NCI-H1417 treated with DMSO at 0.1 percent for 48 hours (cell line): ENCODE measurements at places on chromosomes 1 and 21.

DNA sequence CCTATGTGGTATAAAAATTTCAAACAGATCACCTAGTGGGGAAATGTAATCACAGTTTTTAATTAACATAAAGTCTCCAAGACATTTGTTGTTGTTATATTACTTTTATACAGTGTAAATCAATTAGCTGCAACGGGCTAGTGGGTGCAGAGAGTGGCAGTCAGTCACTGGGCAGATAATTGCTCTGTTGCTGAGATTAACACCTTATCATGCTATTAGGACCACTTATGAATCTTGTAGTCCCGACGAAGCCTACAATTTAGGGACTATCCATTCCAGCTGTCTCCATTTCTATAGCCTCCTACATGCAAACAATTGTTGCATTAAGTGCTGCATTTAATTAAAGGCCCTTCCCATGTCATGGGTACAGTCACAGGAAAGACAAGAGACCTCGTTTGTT lies 158.9 kb upstream of the PROX1 start:
- peak; percentile 90 for DNase-seq

GRCh38 chr1:12343823-12344487 lies 114.1 kb downstream of the VPS13D start:
- DNase-seq = no peak

DNA sequence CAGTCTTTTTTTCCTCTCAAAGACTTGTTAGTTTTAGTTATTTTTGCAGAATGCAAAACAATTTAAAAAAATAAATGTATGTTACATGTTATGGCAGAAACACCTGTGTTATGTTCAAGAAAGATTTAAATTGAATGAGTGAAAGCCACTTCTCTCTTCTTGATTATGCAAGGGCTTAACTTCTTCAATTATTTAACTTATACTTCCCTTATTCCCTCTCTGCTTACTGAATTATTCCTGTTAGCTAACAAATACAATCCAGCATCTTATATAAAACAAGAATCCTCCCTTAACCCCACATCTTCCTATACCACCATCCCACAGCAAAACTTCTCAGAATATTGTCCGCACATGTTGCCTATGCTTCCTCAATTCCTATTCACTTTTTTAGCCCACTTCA lies 10.7 kb upstream of the FCER1A start:
- no peak for DNase-seq

GRCh38 chr1:188958461-188959115 lies 1519.1 kb downstream of the BRINP3 start:
- no peak for DNase-seq

- no peak for DNase-seq
Observed at GRCh38 chr1:193685986-193686385, 499.6 kb upstream of the B3GALT2 start.

DNA sequence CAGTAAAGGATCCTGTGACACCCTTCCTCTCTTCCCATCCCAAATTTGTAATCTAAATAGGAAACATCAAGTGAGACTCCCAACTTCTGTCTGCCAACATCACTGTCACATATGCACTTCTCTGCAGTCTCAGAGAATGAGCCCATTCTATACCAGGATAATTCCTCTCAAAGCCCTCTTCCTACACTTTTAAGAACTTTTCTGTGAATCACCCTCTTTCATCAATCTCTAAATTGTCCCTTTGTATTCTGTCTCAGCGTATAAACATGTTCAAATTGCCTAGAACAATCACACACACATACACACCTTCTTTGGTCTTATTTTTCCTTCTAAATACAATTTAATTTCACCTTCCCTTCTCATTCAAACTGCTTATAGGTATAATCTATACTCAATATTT lies 111.8 kb downstream of the PTBP2 start:
- no peak for DNase-seq

DNA sequence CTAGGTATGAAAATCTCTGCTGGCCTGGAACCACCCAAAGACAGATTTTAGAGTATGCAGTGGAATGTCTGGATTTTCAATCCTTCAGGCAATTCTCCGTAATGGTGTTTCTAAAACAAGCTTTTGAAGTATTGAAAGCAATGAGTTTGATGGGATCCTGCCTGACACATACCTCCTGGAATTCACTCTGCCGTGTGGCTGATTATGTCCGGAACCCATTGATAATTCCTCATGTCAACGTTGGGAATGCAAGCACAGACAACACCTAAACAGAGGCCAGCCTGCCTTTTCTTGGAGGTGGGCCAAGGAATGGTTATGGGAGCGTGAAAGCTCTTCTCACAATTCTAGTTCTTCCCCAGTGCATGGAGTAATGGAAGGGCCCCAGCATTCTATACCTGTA lies 168.9 kb upstream of the HMCN1 start:
- DNase-seq = no peak

GRCh38 chr1:55045430-55045829 lies 6.1 kb downstream of the PCSK9 start:
- DNase-seq = no peak

DNA sequence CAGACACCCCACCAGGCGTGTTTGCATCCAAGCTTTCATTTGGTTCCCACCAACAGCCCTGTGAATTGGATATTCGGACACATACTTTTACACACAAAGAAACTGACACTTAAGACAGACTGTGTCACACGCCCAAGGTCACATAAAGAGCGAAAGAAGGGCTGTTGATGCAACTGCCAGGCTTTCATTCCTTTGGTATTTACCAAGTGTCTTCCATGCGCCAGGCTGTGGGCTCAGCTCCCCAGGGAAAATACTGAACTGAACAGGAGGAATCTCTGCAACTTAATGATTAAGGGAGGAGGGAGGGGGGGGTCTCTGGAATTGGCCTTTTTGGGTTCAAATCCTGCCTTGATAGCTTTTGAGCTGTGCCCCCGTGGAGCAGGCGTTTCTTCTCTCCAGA lies 122.8 kb downstream of the ACTL8 start:
- no peak for DNase-seq

GRCh38 chr1:185512442-185512841 lies 195.4 kb upstream of the IVNS1ABP start:
- DNase-seq = no peak

DNA sequence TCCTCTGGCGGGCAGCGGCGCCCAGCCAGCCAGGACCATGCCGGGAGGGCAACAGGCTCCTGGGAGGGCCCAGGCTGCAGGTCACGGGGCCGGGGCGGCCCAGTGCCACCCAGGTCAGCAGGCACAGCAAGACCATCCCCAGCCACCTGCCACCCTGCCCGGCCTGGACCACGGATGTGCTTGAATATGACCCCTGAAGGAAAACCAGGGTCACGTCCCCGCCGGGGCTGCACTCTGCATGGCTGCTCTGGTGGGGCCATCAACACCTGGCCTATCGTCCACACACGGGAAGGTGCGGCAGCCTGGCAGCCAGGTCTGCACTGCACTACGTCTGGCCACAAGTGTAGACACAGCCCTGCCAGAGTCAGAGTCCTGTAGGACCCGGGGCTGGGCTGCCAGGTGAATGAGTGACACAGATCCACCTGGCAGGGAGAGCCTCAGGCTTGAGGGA lies 6.9 kb downstream of the WNT9A start:
- DNase-seq = no peak

GRCh38 chr21:42276076-42276475 lies 39.1 kb downstream of the TFF3 start:
- no peak for DNase-seq

DNA sequence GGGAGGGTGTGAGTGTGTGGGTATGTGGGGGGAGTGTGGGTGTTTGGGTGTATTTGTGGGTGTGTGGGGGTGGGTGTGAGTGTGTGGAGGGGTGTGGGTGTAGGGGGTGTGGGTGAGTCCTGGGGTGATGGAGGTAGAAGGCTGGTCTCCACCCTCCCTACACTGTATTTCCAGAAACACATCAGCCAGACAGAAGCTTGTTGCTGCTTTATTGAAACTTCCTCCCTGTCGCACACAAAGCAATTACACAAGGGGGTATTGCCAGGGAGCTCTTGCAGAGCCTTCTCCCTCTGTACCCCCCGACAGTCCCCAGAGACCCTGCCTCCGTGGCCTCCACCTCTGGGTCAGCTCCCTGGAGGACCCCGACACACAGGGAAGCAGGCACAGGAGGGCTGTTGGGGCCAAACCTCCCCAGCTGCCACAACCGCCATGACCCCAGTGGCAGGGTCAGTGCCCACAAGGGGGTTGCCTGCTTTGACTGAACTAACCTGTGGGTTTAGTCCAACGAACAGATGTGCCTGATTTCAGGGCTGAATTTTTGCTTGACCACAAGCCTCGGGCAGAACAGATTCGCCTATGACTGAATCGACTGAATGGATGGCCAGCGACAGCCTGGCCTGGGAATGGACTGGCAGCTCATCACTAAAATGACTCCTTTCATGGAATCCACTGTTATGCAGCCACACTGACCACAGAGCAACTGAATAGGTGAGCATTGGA lies 9.1 kb upstream of the MATN1 start:
- no peak for DNase-seq

DNA sequence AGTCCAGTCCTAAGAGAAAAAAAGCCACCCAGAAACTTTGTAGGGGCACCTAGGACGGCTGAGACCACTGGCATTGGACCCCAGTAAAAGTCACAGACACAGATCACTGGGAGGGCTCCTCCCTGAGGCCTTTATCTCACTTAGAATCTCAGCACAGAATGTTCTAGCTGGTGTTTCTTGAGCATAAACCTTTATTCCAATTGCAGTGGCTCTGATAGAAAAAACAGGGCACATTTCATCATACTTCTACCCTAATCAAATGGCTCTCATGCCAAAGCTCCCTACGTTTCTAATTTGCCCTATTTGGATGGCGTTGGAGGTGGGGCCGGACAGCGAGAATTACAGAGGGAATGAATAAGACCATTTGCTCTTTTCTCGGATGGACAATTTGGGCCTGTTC lies 53.8 kb downstream of the NGF start:
- no peak for DNase-seq
